ENCODE measurements at places on chromosomes 1 and 21. TPM values are rescaled to one million over a fixed set of nuclear protein-coding genes. Genes with fewer than 3 reads are reported as not detected.

GRCh38 chr1:240492832-240493440, 119.0 kb downstream of the GREM2 start:
- peak; percentile 33 for DNase-seq

- DNase-seq, result no peak
These were observed 27.8 kb downstream of the UBR4 start for GRCh38 chr1:19182223-19182622.

DNA sequence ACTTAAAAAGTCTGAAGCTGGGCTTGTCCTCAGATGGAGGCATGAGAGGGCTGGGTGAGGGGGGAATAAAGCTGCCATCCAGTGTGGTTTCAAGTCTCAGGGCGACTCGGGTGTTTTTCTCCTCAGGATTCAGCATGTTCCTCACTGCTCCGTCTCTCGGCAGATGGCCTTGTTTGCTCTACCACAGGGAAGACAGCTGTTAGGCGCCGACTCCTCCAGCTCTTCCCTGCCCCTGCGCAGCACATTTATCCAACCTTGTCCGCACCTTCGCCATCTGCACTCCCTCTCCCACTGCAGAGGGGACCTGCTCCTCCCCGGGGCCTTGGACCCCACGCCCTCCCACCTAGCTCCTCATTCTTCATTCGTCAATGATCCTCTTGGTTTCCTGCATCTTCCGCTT, 16.6 kb upstream of the S100A11 start:
- peak; percentile 38 for DNase-seq

- no peak for DNase-seq
These were observed 54.2 kb downstream of the KIAA1614 start for GRCh38 chr1:180966744-180967536.

The EPHA8 gene
- polyA plus RNA-seq, result 5.1 TPM

DNA sequence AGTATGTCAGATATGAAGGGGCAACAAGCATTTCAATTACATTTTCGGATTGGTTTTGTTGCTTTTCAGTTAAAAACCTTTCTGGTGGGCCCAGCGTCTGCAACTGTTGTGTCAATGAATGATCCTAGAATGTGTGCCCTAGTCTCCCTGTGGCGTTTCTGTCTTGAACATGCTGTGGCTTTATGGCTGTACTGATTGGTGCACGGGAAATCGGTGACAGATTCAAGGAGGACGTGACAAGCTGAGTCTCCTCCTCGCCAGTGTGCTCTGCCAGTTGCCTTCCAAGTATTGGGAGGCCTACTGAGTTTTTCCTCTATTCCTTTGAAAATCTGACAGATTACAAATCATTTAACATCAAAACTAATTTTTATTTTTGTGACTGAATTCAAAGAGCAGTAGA, 127.6 kb downstream of the ZP4 start:
- no peak for DNase-seq

DNA sequence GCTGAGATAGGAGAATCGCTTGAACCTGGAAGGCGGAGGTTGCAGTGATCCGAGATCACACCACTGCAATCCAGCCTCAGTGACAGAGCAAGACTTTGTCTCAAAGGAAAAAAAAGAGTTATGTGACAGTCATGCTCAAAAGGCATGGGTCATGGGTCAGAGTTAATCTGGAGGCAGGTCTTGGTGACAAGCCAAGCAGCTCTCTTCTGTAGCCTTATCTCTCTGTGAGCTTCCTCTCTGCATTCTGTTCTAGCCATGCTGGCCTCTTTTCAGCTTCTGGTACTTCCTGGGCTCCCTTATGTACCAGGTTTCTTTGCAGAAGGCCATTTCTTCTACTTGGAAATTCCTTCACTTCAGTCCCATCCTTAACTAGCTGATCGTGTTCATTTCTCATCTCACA, 63.6 kb downstream of the NGF start:
- DNase-seq, result no peak

DNA sequence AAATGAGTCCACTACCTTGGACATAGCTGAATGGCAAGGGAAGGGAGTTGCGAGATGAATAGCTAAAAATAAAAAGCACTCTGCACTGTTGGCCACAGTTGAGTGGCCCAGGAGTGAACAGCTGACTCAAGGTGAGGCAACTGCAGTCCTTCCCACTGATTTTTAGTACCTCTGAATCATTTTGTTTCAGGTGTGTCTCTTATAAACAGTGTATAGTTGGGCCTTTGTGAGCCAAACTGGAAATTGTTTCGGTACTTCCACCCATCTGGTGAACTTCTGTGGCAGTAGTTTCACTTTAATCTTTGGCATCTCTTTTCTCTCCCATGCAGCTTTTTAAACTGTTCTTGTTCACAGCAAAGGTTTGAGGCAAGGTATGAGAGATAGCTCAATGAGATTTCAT, 122.7 kb downstream of the VAV3 start:
- DNase-seq, result no peak

- DNase-seq, result no peak
These were observed at the start of gene TFF2 for GRCh38 chr21:42350927-42351426. Gene TFF2, minus strand, starts transcription at chr21:42350994. Its CDS starts 37 bp downstream, at chr21:42350957.

DNA sequence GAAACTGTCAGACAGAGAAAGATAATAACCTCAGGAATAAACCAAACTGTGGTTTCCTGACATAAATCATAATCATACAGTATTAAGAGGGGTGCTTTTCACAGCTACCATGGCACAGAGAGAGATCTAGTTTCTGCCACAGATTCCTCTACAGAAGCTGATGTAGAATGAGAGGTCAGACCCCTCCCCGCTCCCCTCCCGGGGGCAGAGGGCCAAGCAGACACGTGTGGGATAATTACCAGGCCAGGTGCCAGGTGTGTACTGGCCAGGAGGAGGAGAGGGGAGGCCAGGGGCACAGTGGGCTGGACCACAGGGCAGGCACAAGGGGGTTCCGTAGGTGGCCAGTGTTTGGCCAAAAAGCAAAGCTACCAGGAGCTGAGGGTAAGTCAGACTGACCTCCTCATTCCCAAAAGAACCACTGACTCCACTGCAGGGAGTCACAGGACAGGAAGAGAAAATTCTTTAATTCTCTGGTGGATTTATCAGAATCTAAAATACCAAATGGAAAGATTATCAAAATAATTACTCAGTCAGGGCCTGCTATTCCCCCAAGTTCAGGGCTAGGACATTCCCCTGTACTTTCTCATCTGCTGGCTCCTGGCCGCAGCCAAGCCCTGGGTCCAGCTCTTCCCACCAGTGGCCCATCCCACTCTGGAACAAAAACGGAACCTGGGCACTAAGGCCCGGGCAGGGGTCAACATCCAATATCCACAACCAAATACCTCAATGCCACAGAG, 30.0 kb downstream of the C2CD2 start:
- DNase-seq, result no peak

- DNase-seq, result peak; percentile 57
These were observed 50.0 kb upstream of the WNT2B start for GRCh38 chr1:112458756-112459155.

DNA sequence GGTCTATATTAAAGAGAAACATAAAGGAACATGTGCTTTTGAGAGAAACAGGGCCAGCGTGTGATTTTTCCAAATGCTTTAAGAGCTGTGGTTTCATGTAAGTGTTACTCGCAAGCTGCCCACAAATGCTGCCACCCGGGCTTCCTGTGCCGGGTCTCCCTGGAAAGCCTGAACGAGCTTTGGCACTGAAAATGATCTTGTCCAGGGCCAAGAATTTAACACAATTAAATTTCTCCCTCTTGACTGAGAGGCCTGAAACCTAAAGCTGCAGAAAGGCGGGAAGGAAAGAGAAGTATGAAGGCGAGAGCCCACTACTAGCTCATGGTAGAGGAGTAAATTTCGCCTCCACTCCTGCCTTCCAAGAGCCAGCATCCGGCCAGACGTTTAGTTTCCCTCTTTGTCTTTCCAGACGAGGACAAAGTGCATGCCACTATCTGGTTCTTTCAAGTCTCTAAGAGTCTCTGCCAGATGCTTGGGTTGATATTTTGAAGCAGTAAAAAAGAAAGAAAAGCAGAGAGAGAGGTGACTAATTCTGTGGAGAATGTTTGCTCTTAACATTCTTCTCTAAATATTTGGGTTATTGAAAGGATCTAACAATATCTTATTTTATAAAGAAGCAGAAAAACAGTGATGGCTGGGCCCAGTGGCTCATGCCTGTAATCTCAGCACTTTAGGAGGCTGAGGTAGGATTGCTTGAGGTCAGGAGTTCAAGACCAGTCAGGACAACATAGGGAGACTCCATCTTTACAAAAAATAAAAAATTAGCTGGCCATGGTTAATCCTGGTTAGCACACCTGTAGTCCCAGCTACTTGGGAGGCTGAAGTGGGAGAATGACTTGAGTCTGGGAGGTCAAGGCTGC, 100.0 kb upstream of the HNRNPU start:
- DNase-seq, result peak; percentile 83

- DNase-seq, result no peak
These were observed 7.7 kb downstream of the TRIM11 start for GRCh38 chr1:228398741-228399461.

The HAPLN2 gene
- polyA plus RNA-seq, result 69.6 TPM

DNA sequence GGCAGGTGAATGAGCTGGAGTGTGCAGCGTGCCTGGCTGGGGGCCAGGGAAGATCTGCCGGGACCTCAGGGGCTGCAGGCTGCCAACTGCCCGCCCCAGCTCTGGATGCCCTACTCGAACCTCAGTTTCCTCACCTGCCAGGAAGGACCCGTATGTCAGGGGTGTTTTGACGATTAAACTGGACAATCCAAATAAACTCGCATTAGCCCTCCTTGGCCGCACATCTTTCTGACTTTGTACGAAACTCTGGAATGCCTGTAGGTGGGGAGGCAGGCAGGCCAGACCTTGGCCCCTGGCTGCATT, 8.3 kb upstream of the ZNF669 start:
- DNase-seq, result no peak

- no peak for DNase-seq
These were observed 26.4 kb upstream of the IFNAR2 start for GRCh38 chr21:33203371-33203724.

- DNase-seq, result no peak
These were observed 25.1 kb upstream of the CLIC4 start for GRCh38 chr1:24720152-24720551.

DNA sequence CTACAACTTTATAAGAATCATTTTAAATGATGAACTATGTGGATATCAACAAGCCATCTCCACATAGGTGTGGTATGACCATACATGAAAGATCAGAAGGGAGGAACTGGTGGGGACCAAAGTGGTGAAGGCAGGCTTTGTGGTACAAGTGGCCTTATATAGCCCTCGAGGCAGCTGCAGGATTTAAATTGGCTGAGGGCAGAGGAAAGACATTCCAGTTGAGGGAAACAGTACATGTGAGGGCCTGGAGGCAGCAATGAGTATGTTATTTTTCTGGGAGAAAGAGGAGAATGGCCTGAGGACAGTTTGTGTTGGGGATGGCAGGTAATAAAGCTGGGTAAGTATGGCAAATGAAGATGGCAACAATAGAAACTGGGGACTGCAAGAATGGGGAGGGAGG, 17.1 kb downstream of the OSCP1 start:
- no peak for DNase-seq

Data from brain (organoid and tissue), 16 donors.